WERI-Rb-1 (cell line): ENCODE measurements at places on chromosomes 2 and 18.

DNA sequence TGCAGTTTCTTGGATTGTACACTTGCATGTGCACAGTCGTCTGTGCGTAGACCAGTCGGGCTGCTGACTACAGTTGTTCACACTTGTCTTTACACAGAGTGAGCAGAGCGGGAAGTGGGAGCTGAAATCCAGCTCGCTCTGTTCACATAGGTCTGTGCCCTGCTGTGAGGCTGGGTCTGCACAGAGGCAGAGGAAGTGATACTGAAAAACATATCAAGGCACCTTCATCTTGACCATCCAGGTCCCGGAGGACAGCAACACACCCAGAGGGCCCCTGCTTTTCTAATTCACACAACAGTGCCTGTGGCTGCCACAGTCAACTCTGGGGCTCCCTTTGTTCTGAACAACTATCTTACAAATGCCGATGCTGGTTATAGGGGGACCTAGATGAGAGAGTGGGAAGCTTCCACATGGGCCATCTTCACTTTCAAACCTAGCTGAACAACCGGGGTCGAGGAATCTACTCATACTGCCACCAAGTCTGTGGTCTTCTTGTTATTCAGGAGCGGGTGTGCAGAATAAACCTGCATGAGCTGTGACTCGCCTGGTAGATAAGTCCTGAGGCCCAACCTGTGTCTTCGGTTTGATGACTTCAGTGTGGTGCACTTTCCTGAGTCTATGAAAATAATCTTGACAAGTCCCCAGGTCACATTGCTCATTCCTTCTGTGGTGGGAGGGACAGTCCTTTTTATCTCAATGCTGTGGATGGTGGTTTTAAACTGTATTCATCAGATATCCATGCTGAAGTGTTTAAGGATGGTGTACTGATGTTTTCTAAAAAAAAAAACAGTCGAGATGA, 3.5 kb upstream of the ADNP2 start:
- DNase-seq: no peak

- DNase-seq: no peak
These were observed 5.4 kb downstream of the ARHGAP28 start for GRCh38 chr18:6734726-6735430.

GRCh38 chr18:13537022-13537780, 189.2 kb downstream of the FAM210A start:
- no peak for DNase-seq

GRCh38 chr2:49296107-49296867, 142.0 kb upstream of the FSHR start:
- no peak for DNase-seq

DNA sequence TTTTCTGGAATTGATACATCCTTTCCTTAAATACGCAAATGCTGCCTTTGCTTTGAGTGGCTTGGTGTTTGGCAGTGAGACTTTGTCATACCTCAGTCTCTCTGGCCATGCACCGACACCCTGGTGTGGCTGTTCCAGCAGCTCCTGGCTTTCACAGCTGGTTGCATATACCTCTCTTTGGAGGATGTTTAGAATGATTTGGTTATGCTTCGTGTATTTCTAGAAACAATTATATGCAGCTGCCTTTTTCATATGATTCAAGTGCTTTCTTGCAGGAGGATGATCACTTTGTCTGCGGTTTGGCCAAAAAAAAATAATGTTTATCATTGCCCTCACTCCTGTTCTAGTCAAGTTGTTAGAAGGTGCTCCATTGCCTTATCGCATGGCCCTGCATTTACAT, 95.0 kb upstream of the EML6 start:
- DNase-seq: no peak

DNA sequence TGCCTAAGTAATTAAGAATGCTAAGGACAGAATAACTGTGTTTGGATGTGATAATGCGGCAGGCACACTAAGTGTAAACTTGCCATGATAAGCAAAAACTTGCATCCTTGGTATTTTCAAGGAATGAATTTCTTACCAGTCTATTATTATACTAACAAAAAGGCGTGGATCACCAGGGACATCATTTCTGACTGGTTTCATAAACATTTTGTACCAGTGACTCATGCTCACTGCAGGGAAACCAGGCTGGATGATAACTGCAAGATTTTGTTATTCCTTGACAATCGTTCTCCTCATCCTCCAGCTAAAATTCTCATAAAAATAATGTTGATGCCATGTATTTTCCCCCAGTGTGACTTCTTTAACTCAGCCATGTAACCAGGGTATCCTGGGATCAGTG, 289.5 kb downstream of the CDCA7 start:
- no peak for DNase-seq

DNA sequence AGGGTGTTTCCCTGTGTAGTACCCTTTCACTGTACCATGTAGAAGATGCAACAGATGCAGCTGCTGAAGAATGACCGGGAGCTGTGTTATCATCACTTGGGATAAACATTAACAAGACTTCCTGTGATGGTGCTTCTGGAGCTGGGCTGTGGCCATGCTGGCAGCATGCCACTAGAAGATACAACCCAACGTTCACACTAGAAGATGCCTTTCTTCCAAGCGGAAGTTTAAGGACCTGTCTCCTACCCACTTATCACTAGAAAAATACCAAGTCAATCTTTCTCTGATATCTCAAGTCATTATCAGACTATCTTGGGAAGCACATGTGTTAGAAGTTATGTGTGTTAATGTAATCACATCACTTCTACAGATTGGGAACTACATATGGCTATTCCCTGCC, 953.5 kb downstream of the CNTNAP5 start:
- no peak for DNase-seq

DNA sequence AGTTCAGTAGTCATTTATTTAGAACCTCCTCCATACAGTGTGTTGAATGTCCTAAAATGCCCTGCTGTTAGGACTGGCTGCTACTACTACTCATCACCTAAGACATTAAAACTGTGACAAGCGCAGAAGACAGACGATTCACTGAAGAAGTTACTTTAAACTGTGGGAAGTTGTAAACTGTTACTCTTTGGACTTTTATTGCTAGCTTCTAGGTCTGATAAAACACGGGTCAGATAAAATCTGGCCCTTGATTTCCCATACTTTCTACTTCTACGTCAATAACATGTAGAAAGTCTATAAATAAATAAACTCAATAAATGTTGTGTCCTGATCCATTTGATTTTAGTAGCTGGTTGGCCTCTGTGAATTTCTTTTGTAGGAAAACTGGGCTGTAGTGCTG, 113.4 kb downstream of the ICA1L start:
- no peak for DNase-seq
